Stimulated activated CD8-positive, alpha-beta memory T cell treated with anti-CD3 and anti-CD28 coated beads, Interleukin-4, amount 100 ng/mL, for 1 hour (primary cell): ENCODE measurements at places on chromosomes 13 and 19.

GRCh38 chr19:43774103-43774939 lies 6.5 kb downstream of the KCNN4 start:
- DNase-seq: no peak

DNA sequence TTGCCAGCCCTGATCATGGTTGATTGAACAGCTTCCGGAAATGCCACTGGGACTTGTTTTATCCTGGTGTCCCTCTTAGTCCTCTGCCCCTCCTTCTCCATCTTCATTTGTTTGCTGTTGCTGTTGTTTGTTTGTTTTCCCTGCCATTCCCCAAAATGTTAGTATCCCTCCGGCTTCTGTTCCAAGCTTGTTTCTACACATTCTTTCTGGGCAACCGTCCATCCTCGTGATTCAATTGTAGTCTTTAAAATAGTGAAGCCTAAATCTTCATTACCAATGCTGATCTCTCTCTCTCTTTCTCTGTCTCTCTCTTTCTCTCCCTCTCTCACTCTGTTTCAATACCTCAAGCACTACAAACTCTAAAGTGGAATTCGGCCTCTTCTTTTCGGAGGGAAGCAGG lies 649.3 kb upstream of the ARGLU1 start:
- no peak for DNase-seq

DNA sequence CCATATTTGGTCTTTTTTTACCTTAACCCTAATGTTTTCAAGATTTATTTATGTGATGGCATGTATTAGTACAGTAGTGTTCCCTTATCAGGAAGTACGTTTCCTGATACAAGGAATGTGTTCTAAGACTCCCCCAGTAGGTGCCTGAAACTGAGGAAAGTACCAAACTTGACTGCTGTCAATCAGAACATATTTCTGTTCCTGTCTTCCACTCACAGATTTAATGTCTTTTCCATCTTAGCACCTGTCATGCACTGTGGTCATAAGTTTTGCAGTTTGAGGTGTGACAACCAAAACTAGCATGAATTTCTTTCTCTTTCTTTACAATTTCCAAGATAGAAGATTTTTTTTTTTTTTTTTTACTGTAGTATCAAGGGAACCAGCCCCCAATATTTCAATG lies 62.9 kb downstream of the LMO7 start:
- no peak for DNase-seq

DNA sequence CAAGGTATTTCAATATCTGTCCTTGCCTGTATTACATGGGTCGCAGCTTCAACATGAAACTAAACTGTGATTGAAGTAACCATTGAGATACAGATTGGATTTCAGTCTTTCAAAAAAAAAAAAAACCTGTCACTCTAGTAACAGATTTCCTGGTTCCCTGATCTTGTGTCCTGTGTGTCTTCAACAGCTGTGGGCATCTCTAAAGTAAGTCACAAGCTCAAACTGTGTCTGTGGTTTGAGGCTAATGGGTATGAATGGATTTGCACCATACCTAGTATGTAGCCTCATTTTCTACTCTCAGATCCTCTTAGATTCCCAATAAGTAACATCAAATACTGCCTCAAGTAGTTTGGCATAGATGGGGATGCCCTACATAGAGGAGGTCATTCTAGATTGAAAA lies 300.1 kb downstream of the COG6 start:
- DNase-seq: no peak

DNA sequence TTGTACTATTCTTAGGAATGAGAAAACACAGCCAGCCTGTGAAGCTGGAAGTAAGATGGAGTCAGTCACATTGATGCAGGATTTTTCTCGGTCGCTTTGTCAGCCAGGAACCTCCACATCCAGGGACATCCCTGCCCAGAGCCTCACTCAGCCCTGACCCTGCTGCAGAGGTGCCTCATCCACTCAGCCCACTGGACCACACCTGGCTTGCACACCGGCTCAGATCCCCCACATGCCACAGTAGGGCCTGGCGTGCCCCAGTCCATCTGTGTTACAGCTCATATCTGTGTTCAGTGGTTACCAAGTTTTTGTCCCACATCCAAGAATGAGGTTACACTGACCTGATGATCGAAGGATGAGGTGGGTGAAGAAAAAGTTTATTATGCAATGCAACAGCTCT lies 1315.4 kb downstream of the SLITRK1 start:
- DNase-seq: no peak

GRCh38 chr19:17061691-17062090 lies 13.6 kb downstream of the HAUS8 start:
- DNase-seq: no peak

DNA sequence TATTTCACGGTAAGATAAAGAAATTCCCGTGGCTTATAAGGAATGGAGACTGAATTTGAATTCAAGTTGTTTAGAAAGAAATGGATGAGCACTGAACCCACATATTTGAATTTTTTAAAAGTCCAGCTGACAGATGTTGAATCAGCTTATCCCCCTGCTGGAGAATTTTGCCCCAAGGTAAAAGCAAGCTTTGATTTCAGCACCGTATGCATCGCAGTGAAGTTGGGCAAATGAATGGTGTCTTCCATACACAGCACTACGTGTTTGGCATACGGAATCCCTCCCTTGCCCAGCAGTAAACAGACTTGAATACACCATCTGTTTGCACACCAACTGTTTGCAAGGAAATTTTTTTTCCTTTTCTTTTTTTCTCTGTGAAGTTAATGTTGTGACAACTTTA lies 77.5 kb upstream of the PEG3 start:
- DNase-seq: no peak

DNA sequence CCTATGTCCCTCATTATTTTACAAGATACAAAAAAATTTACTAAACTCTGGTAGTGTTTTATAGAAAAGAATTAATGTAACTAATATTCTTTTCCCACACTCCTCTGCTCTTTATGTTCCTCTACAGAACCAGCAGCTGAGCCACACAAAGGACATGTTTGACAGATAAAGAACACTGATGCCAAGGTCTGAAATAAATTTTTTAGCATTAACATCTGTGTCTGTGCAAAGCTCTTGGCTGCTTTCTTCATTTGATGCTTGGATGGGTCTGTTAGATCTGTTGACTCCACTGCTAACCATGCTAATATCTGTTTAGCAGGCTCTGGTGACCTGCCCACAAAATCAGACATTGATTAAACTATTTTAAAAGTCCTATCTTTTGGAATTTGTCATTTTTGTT lies 2363.8 kb downstream of the PCDH9 start:
- no peak for DNase-seq

- no peak for DNase-seq
These were observed 518 bp downstream of the TFDP1 start for GRCh38 chr13:113584870-113585671.

DNA sequence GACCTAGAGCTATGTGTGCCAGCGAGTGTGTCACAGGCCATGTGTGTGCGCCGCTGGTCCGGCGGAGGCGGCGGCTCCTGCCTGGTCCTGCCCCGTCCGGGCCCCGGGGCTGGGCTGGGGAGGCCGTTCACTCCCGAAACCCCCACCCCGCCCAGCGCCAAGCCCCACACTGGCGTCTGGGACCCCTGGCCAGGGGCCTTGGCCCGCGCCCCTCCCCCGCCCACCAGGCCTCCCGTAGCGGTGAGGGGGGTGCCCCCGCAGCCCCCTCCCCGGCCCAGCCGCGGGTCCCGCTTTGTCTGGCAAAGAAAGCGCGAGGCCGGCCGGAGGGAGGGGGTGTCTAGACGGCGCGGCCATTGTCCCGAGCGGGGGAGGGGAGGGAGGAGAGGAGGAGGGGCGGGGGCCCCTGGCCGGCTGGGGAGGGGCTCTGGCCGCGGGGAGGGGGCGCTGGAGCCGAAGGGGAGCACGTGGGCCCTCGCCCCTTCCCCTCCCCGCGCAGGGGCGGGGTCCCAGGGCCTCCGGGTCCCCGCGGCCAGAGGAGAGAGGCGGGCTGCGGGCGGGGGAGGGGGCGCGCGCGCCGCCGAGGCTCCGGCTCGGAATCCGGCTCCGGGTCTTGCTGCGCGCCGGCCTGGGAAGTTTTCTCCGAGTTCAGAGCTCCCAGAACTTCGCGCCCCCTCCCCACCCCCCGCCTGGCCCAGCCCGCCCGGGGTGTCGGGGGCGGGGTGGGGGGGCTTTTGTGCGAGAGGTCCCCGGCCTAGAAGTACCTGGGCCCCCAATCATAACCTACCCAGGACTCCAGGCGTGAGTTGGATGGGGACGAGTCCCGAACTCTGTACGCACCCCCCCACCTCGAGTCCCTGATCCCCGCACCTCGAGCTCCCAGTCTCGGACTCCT lies 888 bp downstream of the NOTCH3 start:
- no peak for DNase-seq

- DNase-seq: no peak
These were observed 1468.6 kb upstream of the MIR17HG start for GRCh38 chr13:89878904-89879303.

DNA sequence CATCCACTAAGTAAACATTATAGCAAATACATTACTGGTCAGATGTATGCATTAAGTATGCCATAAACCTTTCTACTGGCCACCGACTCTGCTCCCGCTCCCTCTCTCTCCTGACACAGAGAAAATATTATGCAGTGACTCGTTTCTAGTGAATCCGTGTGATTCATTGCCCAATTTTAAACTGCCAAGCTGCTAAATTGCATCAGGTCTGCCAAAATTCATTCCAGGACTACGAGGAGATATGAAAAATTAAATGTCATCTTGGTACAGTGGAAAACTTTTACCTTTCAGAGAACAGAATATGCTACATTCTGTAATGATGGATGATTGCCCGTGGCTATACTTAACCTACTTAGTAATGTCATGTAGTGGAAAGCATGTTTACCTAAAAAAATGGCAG lies 368.8 kb upstream of the TSHZ3 start:
- no peak for DNase-seq

- DNase-seq: no peak
These were observed 111.5 kb downstream of the TEX26 start for GRCh38 chr13:31043957-31044356.

DNA sequence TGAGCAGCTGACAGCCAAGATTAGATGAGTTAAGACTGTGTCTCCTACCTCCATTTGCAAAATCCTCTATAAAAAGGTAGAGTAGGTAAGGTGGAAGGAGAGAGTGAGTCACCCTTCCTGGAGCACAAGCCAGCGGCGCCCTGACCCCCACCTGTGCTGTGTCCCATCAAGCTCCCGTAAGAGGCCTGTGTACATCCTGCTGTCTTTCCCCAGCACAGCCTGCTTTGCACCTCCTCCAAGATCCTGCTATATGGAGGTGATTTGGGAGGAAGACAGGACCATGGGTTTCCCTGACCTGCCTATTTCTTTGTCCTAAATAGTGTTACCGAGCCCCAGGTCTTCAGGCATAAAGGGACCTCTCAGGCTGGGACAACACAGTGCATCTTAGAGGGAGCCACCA lies 62.3 kb upstream of the UQCRFS1 start:
- DNase-seq: no peak

DNA sequence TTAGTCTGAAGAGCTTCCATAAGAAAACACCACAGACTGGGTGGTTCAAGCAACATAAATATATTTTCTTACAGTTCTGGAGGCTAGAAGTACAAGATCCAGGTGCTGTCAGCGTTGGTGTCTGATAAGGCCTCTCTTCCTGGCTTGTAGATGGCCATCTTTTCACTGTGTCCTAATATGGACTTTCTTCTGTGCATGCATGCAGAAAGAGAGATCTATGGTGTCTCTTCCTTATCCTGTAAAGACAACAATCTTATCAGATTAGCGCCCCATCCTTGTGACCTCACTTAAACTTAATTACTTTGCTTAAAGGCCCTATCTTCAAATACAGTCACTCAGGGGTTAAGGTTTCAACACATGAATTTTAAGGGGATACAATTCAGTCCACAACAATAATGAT lies 14.1 kb upstream of the NDFIP2 start:
- no peak for DNase-seq

GRCh38 chr13:99051768-99052455 lies 74.0 kb upstream of the DOCK9 start:
- DNase-seq: no peak

DNA sequence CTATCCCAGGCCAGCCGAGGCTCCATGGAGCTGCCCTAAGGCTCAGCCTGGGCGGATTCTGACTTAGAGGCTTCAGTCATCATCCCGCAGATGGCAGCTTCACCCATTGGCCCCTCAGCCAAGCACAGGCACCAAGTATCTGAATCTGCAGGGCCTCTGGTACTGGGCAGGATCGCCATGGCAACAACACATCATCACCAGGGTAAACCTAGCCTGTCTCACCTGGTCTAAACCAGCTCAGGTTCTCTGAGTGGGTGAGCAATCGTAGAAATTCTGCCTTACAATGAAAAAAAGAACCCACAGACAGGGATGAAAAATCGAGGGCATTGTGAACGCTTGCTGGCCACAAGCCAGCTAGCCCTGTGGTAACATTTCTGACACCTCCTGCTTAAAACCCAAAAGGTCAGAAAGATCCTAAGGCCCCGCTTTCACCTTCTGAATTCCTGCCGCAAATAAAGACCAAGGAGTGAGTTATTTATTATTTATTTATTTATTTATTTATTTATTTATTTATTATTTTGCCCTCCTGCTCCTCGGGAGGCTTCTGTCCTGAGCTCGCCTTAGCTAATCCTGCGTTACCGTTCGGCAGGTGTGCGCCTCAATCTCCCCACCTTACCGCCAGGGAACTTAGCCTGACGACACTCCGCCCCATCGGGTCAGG lies 12.0 kb upstream of the CEACAM21 start:
- no peak for DNase-seq

GRCh38 chr13:26836626-26837025 lies 76.0 kb upstream of the GPR12 start:
- no peak for DNase-seq

GRCh38 chr19:1901940-1902404 lies 3.2 kb upstream of the ADAT3 start:
- DNase-seq: no peak

GRCh38 chr13:44758630-44759383 lies 182.7 kb upstream of the TSC22D1 start:
- no peak for DNase-seq

GRCh38 chr13:109383683-109384082 lies 402.7 kb downstream of the IRS2 start:
- no peak for DNase-seq

DNA sequence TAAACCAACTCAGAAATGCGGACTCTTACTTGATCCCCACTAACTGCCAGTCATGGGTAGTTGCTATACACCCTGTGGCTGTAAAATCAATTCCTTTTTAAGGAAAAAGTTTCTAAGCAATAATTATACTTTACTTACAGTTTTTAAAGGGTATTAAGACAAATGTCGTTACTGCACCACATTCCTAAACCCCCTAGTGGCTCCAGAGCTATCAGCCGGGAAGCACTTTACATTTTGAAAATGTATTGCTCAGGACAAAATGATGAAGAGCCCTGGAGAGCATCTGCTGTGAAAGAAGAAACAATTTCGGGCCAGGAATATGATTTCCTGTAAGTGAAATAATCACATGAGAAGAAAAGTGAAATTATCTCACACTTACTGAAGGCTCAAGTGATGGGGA lies 36.7 kb downstream of the DCLK1 start:
- DNase-seq: no peak
